ENCODE measurements at places on chromosomes 1 and 21.

DNA sequence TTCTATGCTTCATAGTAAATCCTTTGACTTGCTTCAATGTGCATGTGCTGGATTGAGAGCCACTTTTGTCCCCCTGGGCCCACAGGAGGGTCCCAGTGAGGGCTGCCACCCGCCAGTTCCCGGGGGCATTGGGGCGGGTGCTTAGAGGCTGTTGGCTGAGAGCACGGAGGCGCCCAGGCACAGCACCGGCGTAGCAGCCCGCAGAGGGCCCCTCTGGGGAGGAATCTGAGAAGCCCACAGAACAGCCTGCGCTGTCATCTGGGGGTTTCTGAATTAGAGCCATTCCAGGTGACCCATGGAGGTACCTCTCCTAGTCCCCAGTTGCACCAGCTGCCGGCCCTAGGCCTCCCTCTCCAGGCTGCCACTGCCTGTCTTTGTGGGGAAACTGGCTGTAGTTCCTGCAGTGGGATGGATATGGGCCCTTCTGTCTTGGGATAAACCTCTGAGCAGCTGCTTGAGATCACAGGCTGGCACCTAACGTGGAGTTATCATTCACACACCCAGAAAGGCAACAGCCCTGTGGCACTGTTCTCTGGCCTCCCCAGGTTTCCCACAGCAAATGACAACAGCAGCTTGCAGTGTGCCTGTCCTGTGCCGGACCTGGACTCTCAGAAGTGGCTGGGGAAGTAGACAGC, 39.5 kb downstream of the TMEM51 start:
- no peak for DNase-seq

GRCh38 chr1:112697781-112698201, 9.1 kb downstream of the RHOC start:
- DNase-seq: no peak

- no peak for DNase-seq
Measured at GRCh38 chr21:46100020-46100419, 2.1 kb downstream of the COL6A2 start.

DNA sequence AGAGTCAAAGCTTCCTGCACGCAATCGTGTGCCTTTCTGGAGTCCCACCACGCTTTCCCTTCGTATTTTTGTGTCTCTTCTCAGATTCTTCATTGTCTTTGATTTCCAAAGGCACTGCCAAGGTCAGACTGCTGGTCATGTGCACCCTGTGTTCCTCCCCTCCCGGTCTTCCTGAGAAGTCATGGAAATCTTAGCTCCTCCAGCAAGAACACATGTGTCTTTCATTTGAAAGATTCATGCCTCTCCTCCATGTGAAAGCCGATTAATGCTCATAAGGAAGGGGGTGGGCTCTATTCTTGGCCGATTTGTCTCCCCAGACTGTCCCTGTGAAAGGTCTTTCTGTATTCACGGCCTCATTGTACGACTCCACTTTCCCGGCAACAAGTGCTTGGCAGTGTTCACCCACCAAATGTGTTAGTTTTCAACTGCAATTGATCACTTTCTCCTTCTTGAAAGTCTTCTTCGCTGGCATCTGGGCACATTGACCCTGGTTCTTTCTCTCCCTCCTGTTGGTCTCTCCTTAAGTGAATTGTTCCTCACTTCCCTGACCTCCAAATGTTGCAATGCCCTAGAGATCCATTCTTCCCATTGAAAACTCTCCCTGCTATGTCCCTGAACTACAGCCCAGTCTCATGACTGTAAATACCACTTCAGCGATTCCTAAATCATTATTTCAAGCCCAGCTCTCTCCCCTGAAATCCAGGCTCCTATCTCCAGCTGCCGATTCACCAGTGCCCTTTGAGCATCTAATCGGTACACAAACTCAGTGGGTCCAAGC, 25.4 kb downstream of the MX2 start:
- no peak for DNase-seq

GRCh38 chr1:198520524-198521254, 19.8 kb downstream of the ATP6V1G3 start:
- DNase-seq: no peak

DNA sequence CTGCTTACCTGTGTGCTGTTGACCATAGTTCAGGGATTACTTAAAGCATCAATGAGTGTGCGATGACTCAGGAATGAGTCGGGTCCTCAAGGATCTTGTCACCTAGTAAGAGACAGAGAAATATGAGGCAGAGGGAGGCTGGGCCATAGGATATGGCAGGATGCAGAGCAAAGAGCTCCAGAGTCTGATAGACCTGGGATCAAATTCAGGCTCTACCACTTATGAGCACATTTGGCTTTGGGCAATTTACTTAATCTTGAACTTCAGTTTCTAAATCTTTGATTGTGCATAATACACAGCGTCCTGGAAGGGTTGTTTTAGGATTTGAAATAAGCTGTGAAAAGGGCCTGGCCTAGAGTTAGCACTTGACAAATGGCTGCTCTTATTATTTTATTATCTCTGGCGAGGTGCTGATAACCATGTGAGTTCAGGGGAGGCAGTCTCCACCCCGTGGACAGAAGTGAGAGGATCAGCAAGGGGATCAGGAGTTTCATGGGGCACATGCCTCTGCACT, 94.5 kb downstream of the ROR1 start:
- DNase-seq: no peak

DNA sequence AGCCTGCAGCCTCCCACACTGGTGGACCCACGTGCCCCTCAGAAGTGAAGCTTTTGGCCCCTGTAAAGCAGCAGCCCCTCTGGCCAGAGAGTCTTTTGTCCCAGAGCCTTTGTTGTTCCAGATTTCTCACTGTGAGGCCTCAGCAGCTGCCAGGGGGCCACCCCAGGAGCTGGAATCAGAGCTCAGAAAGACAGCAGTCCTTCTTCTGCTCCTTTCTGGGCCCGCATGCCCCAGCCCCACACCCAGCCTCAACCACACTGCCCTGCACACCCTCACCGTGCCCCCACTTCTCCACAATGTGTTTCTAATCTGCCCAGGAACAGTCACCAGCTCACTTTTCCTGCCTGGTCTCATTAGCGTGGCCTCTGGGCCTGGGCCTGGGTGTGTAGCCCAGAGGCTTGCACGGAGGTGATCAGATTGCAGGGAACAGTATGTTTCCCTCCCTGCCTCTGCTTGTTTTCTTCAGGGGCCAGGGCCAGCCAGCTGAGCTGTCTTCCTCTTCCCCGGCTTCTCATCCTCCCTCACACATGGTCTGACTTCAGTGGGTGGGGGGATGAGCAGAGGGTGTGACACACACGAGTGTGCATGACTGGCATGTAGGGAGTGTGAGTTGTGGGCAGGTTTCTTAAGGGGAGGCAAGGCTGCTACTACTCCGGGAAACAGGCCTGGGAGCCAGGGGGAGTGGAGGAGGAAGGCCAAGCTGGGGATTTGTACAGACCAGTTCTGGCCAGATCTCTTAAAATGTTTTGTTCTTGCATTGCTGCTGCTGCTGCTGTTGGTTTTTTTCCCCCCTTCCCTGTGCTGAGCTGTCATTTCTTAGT, 82.5 kb upstream of the ZNF648 start:
- no peak for DNase-seq

DNA sequence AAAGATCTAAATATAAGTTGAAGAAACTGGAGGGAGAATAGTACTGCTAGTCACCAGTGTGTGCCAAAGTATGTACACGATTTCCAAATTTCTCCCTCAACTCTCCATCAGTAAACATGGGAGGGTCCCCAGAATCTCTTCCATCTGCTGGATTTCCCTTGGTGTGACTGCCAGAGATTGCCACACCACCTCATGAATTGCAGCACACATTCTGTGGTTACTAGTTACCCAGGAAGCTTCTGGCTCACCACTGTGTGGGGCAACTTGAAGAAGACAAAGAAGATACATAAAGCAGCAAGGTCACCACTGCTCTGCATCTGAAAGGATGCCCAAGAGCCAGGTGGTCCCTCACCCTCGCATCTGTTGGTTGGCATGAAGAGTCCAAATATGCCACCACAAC, 191.7 kb upstream of the ESRRG start:
- DNase-seq: no peak

- no peak for DNase-seq
Measured at GRCh38 chr1:182802006-182802803, 12.6 kb downstream of the NPL start.

DNA sequence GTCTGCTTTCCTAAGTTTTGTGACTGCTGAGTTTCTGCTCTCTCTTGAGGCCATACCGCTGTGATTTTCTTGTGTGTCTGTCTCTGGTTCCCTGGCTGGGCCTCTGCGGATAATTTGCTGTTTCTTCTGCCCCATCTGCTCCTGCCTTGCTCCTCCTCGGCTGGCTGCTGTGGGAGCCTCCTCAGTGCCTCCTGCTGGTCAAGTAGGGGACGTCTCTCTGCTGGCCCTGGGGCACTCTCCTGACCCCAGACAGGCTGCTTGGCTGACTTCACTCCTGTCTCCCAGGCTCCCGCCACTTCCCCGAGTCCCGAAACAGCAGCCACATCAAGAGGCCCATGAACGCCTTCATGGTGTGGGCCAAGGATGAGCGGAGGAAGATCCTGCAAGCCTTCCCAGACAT, 28.5 kb downstream of the ETNK2 start:
- DNase-seq: no peak

GRCh38 chr21:46294647-46295176, 8.6 kb downstream of the YBEY start:
- no peak for DNase-seq

DNA sequence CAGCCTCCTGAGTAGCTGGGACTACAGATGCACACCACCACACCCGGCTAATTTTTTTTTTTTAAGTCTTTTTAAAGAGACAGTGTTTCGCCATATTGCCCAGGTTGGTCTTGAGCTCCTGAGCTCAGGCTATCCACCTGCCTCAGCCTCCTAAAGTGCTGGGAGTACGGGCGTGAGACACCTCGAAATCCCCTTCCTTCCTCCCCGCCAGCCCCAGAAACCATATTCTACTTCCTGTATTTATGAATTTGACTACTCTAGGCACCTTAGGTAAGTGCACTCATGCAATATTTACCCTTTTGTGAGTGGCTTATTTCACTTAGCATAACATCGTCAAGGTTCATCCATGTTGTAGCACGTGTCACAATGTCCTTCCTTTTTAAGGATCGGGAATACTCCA, 6.9 kb upstream of the LRP8 start:
- DNase-seq: no peak

- no peak for DNase-seq
Measured at GRCh38 chr1:162951553-162952315, 90.8 kb upstream of the CCDC190 start.

- no peak for DNase-seq
Measured at GRCh38 chr1:83735526-83735925, 263.4 kb downstream of the TTLL7 start.

DNA sequence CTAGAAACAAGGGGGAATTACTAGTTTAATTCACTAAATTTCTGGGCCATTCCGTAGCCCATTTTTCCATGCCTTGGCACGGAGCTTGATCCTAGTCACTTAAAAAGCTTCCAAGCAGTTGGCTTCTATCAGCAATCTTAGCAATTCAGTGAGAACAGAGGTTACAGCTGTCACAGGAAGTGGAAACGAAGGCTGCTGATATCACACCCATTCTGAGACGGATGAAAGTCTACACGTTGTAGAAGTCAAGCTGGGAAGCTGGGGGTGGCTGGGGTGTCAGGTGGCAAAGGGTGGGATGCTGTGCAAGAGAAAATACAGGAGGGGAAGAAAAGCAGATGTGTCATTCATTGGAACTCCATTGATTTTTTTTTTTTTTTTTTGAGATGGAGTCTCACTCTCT, 11.8 kb upstream of the STMN1 start:
- no peak for DNase-seq

DNA sequence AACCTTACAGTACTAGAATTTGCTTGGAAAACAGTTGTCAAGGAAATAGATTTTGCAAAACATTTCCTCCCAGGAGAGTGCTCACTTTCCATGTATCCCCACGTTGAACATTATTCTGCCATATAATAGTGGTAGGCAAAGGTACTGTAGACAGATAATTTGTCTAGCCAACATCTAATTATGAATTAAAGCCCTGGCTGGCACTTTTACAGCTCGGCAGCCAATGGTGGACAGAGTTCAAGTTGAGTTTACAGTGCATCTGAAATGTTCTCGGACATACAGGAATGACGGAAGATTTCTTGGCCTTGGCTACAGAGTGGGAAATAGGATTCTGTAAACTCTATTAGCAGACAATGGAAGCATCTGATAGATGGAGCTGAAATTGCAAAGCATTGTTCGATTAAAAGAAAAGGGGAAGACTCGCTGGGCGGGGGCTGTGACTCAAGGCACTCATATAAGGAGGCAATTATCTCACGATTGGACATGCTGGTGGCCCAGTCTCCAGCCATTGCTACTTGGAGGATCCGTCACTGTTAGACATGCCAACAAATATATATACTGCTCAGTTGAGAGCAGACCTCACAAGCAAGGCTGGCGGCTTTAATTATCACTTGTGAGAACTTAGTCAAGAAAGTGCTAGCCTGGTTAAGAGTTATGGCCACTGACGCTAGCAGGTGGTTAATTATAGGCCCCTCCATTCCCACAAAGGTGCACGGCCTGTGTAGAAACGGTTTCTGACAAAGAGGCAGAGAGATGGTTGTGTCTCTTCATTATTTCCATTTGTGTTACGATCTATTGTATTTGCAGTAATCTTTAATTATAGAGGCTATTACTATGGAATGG, 48.0 kb downstream of the MAN1C1 start:
- no peak for DNase-seq

DNA sequence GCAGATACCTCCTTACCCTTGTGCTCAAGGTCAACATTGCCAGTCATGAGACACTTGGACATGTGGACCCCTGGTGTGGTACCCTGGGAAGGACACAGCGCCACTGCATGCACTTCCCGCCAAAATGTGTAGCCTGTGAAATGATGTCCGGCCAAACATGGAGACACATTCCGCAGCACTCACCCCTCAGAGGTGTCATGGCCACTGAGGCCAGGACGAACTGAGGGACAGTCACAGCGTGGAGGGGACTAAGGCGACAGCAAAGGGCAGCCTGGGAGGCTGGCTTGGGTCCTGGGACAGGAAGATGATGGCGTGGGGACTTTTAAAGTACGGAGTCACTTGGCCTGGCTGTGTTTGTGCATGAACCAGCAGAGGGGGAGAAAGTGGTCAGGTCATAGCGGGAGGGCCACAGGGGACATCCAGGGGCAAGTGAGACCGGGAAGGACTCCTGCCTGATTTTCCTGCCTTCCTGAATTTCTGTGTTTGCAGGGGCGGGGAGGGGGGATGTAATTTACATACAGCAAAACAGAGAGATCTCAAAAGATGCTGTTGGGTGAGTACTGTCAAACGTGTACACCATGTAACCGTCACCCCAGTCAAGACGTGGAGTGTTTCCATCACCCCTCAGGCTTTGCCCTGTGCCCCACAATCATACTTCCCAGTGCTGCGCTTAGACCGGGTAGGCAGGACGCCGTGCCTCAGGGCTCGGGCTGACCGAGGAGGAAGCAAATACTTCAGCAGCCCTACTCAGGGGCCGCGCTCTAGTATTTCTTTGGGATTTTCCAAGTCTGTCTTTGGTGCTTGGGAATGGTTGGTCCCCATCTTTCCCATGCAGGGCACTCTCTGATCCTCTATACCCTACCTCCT, 45.2 kb downstream of the WDR4 start:
- DNase-seq: no peak

GRCh38 chr1:232979558-232979957, 29.1 kb downstream of the NTPCR start:
- no peak for DNase-seq

DNA sequence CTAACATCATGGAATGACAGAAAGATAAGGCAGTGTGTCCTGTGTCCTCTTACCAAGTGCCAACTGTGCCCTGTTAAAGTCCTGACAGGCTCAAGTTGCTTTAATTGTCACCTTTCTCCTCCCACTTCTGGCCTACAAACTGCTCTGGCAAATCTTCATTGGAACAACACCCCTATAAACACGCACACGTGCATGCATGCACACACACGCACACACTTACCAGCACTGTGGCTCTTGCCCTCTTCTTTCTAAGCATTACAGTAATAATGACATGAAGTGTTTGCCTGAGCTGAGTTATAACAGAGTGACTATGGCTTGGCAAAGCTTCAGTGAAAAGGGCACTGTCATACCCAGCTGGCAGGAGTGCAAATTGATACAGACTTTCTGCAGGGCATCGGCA, 82.3 kb upstream of the SYT6 start:
- no peak for DNase-seq

Measured in cerebellar nuclear complex (tissue), 1 donor.